ENCODE measurements at places on chromosomes 7 and 10.

- DNase-seq, result no peak
These were observed 34.1 kb upstream of the RTKN2 start for GRCh38 chr10:62302760-62303159.

DNA sequence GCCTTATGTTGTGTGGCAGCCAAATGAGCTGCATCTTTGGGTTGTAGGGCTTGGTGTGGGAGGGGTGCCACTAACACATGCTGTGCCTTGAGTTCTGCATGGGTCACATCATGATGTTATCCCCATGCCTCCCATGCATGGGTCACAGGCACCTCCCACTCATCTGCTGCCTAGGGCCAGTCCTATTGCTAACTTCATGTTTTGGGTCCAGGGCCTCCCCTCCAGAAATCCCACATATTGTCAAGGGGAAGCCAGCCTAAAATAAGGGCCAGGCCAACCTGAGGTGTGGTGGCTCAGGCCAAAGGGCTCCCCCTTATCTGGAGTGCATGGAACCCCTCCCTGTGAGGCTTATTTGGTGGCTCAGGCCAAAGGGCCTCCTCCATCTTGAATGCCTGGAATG lies 299.0 kb downstream of the RPS24 start:
- no peak for DNase-seq

DNA sequence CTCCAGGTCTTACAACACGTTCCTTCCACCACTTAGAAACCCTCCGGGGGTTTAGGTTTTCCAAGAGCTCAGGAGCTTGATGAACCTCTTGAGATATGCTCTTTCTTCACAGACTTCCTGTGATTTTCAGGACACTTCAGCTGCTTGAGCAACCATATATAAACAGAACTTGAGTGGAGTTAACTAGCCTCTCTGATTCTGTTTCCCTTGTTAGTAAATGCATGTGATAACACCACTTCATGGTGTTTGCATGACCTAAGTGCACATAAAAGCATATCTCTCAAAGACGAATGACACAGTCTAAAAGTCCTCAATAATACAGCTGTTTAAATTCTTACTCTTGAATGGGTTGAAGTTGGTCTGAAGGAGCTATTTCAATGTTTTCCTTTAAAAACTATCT lies 9.9 kb downstream of the PRR15 start:
- no peak for DNase-seq

- no peak for DNase-seq
These were observed 21.1 kb downstream of the PLAU start for GRCh38 chr10:73931767-73932619.

- no peak for DNase-seq
These were observed 50.8 kb upstream of the CACNA2D1 start for GRCh38 chr7:82494420-82494819.

- DNase-seq, result no peak
These were observed 424.4 kb downstream of the PLXDC2 start for GRCh38 chr10:20240643-20241042.

DNA sequence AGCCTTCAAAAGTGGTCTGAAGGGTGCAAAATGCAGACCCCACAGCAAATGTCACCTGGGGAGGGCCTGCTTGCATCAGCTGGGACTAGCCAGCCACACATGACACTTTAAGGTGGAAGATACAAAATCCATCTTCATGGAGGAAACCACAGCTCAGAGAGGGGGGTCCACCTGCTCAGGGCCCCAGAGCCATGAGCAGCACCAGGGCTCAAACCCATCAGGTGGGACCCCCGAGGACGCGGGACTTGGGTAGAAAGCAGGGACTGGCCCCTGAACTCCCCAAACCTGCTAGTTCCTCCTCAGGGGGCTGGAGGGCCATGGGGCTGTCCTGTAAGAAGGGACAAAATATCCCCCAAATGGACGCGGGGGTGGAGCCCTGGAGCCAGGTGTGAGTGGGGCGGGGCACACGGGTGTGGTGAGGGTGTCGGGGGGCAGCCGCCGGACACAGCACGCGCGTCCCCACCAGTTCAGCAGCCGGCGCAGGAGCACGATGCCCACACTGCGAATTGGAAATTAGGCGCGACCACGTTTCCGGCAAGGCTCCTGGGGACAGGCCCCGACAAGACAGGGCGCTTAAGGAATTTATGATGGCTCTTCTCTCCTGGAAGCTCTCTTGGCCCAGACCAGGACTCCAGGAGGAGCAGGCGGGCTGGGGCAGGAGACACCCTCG lies 8.0 kb downstream of the PDGFA start:
- peak; percentile 60 for DNase-seq

GRCh38 chr10:24862589-24862988 lies 89.8 kb downstream of the PRTFDC1 start:
- DNase-seq, result no peak
